ENCODE measurements at places on chromosomes 5 and 9.

- DNase-seq = no peak
Measured at GRCh38 chr9:127769929-127770582, 8.4 kb downstream of the SH2D3C start.

GRCh38 chr5:38297830-38298608, 39.7 kb downstream of the EGFLAM start:
- DNase-seq = no peak

DNA sequence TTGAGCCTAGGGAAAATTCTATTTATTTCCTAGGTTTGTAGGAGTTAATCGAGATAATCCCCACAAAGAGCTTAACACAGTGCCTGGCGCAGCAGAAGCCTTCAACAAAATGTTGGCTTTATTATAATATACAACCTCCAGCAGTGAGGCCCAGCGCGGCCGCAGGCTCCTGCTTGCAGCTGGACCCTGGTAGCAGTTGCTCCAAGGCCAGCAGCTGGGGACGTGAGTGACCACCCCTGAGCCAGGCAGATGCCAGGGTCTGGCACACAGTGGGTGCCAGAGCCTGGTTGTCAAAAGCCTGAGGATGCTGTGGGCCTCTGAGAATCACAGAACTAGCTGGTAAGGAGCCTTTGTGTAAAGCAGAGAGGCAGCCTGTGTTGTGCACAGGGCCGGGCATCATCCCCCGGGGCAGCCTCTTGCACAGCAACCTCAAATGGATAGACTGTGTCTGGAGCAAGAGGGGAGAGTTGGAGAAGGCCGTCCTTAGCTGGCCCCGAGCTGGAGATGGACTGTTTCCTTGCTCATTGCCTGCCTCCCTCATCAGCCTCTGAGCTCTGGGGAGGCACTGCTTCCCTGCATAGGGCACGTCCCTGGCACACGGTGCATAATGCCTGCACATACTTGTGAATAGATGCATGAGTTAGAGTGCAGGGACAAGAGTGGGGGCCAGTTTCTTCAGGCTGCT, 17.3 kb downstream of the CSF1R start:
- DNase-seq = no peak

GRCh38 chr9:36364577-36364976, 35.5 kb downstream of the RNF38 start:
- no peak for DNase-seq

DNA sequence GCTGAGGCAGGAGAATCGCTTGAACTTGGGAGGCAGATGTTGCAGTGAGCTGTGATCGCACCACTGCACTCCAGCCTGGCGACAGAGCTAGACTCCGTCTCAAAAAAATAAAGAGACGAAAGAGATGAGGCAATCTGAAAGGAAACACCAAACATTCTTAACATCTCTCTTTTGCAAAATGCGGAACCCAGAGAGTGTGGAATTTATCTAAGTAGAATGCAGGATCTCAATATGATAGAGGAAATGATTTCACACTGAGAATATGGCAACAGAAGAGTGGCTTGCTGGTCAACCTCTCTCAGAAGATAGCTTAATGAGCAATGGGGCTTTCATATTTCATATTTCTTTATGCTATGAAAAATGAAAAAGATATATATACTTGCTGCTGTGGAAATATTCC, 33.4 kb upstream of the PCA3 start:
- no peak for DNase-seq

GRCh38 chr9:133237035-133237731, 28.1 kb upstream of the OBP2B start:
- DNase-seq = peak; percentile 22

DNA sequence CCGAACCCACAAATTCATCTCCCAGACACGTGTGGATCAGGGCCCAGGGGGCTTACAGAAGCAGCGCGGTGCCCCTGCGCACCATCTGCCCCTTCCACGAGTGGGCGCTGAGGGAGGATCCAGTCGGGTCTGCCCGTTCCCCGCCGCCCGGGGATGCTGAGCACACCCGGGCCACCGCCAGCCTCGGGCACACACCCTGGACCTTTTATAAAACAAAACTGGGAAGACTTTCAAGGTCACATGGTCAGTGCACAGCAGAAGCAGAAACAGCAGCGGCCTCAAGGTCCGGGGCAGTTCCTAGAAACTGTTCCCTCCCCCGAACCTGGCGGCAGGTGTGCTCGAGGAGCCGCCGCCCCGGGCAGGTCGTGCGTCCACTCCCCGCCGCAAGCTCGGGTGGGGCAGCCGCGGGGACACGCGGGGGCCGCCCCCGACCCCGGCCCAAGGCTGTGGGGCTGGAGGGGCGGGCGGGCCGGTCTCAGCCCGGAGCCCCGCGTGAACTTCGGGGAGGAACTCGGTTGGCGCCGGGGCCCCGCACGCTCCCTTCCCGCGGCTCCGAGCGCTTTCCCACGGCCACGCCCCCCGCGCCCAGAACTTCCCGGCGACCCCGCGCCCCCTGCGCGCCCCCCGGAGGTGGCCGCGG, 633 bp upstream of the PPP1R26 start:
- DNase-seq = peak; percentile 45

GRCh38 chr9:130461218-130461630, 16.5 kb downstream of the ASS1 start:
- peak; percentile 56 for DNase-seq

- peak; percentile 86 for DNase-seq
Measured at GRCh38 chr5:153476767-153477166, 13.7 kb upstream of the GRIA1 start.

Measured in mesendoderm (in vitro differentiated cells).